ENCODE measurements at places on chromosomes 11 and 22.

DNA sequence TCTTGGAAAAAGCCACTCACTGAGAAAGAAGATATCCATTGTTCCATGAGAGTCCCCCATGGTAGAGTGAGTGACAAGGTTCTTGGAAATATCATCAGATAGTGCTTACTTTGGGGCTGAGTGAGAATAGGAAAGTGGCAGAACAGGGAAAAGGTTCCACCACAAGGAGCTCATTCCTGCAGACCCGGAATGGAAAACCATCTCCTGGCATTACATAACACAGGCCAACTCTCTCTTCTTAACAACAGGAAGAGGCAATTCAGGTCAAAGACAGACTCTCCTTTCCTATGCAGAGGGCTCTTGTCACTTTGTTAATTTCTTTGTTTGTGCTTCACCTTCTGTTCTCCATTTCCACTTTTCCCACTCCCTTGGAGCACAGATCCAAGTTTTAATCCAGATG is 259.7 kb downstream of the KIRREL3 start:
- no peak for DNase-seq

GRCh38 chr22:25942115-25942855 is 200.3 kb downstream of the MYO18B start:
- DNase-seq: no peak

DNA sequence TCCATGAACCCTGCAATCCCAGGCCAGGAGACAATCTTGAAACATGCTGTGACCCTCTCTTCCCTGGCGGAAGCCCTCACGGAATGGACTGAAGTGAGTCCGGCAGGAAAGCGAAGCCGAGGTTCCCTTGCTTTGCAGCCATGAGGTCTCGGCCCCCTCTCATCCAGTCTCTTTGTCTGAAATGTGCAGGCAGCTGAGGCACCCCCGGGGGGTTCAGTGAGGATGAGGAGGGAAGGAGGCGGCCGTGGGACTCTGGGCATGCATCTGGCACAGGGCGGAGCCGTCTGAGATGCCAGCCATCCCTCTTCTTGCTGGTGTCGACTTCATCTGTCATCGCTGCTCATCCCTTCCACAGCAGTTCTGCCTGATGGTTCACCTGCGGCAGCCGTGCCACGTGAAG is 1485.7 kb downstream of the BRD1 start:
- no peak for DNase-seq

DNA sequence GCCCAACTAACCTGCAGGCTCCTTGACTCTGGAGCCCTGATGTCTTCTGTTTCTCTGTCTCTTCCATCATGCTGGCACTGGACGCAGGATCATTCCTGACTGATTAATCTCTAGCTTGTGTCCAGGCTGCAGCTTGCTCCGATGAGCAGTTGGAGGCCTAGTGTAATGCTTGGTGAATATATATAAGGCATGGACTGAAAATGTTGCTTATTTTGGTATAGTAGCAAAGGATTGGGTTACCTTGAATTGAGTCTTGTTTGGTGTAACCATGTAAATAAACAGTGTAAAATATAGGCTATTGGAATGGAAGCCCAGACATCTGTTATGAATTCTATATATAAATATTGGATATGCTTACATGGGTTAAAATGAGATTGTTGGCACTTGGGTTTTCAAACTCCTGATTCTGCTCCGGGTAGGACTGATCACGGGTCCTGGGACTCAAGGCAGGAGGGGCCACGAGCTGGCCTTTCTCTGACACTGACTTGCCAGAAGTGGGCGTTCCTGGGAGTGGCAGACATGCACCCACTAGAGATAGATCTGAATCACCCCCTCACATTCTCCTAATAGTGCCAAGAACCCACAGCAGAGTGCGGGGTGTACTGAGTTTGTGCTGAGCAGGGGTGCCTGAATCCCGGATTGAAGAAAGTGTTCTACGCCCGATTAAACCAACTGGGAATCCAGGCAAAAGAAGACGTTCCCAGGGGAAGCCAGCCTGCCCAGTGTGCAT is 25.8 kb downstream of the LRP5 start:
- DNase-seq: no peak

Measured in renal pelvis (tissue), 12 donors.